Common myeloid progenitor, CD34-positive (primary cell): ENCODE measurements at places on chromosomes 3 and 15.
A peak's percentile ranks its signal among the peaks of the same experiment; 100 is the strongest.

- H3K4me1 ChIP-seq = peaks cover 11% of the 10 kb centered on the region
- no peaks in the 10 kb centered on the region for H3K36me3 ChIP-seq
- peak; percentile 68 for DNase-seq
- H3K27ac ChIP-seq = no peak overlapping the region
- H3K4me3 ChIP-seq = no peak overlapping the region
- H3K27me3 ChIP-seq = no peaks in the 10 kb centered on the region
These were observed 26.0 kb upstream of the VIPR1 start for GRCh38 chr3:42476225-42477125.

- no peaks in the 10 kb centered on the region for H3K27me3 ChIP-seq
- H3K27ac ChIP-seq = peak overlapping the region; percentile 18
- DNase-seq = no peak
- H3K4me3 ChIP-seq = no peak overlapping the region
These were observed 645.8 kb upstream of the NR2F2 start for GRCh38 chr15:95684693-95685115.

GRCh38 chr3:63563572-63563971 lies 88.9 kb upstream of the SNTN start:
- H3K36me3 ChIP-seq = no peaks in the 10 kb centered on the region
- H3K4me3 ChIP-seq = no peak overlapping the region
- DNase-seq = no peak
- no peak overlapping the region for H3K27ac ChIP-seq

- peaks cover 31% of the 10 kb centered on the region for H3K4me1 ChIP-seq
- peaks cover 3% of the 10 kb centered on the region for H3K36me3 ChIP-seq
- DNase-seq = peak; percentile 28
- no peak overlapping the region for H3K4me3 ChIP-seq
- H3K27ac ChIP-seq = no peak overlapping the region
- H3K27me3 ChIP-seq = no peaks in the 10 kb centered on the region
These were observed 29.3 kb upstream of the SACM1L start for GRCh38 chr3:45659661-45660566.
